ENCODE measurements at places on chromosomes 2 and 18. TPM values are rescaled to one million over a fixed set of nuclear protein-coding genes. Genes with fewer than 3 reads are reported as not detected.
A peak's percentile ranks its signal among the peaks of the same experiment; 100 is the strongest.

NEB gene
- total RNA-seq = 0.33 TPM

SERPINB11 gene
- total RNA-seq = not detected

LIMS4 gene
- total RNA-seq = 0.16 TPM

CNTNAP5 gene
- not detected for total RNA-seq

KCNK3 gene
- not detected for total RNA-seq

LIMS3 gene
- total RNA-seq = 0.18 TPM

TTN gene
- total RNA-seq = 1.6 TPM

CYBRD1 gene
- total RNA-seq = 1.4 TPM

DHRS9 gene
- total RNA-seq = 4.1 TPM

GKN2 gene
- total RNA-seq = not detected

CHST10 gene
- total RNA-seq = 6.2 TPM

SP140 gene
- 84.2 TPM for total RNA-seq

TXNDC2 gene
- not detected for total RNA-seq

DNA sequence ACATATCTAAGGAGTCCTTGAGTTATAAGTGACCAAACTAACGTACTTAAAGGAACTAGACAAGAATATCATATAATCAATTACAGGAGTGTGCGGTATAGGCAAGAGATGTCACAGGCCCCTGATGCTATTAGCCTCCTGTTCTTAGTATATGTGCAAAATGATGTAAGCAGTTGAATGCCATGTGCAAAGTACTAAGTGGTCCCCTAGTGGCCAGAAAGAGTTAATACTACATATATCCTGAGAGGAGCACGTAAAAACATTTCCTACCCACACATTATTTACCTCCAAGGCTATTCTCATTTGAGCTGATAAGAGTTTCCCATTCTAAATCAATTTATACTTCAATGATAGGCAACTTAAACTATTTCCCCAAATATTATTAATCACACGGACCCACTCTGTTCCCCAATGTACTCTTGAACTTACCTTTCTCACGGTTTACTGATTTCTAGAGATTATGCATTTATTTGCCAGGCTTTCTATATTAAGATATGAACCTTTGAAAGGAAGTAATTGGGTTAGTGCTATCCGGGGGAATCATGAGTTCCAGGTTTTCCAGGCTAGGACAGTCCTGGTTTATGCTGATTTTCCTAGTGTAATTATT is 158.0 kb upstream of the KLHL14 start:
- DNase-seq = no peak

DNA sequence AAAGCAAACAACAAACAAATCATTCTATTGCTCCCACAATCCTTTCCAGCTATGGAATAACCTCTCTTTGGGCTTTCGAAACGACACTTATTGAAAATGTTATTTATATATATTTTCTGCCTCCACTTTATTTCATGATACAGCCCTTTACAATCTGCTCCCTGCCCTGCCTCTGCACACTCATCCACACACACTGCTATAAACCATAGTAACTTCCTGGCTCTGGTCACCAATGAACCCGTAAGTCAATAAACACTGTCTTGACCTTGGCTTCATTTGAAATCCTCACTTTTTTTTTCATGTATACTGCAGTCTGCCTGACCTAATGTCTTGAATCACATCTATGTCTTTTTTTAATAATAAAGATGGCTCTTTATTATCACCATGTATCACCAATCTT is 161.5 kb downstream of the SLC39A10 start:
- no peak for DNase-seq

DNA sequence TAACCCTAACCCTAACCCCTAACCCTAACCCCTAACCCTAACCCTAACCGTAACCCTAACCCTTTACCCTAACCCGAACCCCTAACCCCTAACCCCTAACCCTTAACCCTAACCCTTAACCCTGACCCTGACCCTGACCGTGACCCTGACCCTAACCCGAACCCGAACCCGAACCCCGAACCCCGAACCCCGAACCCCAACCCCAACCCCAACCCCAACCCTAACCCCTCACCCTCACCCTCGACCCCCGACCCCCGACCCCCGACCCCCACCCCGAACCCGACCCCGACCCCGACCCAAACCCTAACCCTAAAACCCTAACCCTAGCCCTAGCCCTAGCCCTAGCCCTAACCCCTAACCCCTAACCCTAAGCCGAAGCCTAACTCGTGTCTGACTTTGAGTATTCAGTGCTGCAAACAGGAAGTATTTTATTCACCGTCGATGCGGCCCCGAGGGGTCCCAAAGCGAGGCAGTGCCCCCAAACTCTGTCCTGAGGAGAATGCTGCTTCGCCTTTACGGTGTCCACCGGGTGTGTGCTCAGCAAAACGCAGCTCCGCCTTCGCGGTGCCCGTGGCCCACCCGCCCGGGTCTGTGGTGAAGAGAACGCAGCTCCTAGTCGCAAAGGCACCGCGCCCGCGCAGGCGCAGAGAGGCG is 36.0 kb downstream of the FAM110C start:
- peak; percentile 30 for DNase-seq

DNA sequence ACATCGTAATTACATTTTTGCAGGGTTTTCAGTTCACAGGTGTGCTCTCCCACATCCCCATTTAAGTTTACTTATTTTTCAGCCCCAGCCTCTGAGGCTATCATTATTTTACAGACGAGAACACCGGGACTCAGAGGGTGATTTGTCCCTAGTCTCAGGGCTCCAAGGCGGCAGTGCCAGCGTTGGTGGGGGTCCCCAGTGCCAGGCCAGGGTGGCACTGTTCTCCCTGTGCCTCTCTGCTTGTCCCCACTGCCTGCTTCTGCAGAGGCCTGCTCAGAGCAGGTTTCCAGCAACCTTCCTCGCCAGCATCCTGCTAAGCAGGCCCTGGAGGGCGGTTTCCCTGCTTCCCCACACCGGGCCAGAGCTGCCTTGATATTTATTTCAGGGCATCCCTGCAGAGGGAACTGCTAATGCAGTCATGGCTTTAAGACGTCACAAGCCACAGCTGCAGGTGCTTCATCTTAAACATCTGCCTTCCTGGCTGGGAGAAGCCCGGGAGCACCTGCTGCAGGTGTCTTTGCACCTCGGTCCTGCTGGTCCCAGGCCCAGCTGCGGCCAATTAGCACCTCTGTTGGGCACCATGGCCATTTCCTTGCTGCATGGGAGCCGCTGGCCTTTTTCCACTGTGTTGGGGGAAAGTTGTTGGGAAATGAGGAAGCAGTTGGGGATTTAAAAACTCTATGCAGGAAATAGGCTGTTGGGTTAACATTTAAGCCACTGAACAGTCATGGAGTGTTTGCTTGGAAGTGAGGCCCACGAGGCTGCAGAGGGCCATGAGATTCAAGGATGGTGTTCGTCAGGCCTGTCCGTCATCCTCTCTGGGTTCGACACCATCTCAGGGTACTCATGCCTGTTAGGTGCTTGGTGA is 22.8 kb downstream of the HPCAL1 start:
- no peak for DNase-seq

GRCh38 chr2:114049826-114050225 is 159.9 kb downstream of the ACTR3 start:
- DNase-seq = no peak

DNA sequence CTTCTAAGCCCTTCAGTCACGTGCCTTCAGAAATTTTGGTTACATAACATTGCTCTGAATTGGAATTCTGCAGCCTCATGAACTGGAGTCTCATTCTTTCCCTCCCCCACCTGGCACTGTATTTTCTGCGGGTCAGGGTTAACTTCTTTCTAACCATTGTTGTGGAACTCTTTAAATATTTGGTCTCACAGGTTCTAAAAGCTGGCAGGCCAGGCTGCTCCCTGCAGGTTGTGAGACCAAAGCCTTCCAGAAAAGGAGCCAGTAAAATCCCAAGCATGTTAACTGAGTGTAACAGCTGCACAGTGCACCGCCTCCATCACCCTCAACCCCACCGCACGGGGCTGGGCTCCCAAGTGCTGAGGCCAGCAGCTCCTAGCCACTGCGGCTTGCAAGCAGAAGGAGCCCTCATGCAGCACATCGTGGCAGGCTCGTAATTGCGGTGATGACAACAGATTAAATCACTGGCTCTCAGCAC is 174.1 kb upstream of the ALPP start:
- no peak for DNase-seq

GRCh38 chr2:100853909-100854810 is 34.2 kb downstream of the NPAS2 start:
- no peak for DNase-seq

DNA sequence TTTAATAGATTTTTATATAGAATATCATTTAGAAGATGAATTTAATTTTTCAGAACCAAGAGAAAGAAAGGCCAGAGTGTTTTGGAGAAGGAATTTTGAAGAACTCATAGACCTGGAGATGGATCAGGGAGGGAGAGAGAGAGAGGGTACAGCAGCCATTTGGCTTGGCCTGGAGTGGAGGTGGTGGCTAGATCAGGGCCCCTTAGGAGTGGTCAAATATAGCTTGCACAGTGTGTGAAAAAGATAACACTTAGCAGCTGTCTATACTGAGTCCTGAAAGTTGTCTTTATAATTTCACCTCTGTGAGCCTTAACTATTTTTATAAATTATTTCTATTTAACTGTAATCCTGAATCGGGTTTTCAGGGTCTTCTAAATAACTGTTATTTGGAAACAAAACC is 38.8 kb upstream of the ACYP2 start:
- no peak for DNase-seq

DNA sequence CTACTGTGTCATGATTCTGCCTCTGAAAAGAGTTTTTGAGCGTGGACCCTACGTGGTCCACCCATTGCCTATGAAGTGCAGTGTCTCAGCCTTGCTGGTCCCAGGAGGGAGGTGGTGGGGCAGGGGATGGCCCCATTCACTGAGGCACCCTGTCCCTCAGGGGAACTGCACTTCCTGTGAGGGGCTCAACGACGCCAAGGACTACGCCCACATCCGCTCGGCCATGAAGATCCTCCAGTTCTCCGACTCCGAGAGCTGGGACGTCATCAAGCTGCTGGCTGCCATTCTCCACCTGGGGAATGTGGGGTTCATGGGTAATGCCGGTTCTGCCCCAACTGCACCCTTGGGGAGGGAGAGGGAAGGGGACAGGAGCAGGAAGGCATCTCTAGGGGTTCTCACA is 42.5 kb downstream of the MYO7B start:
- no peak for DNase-seq

- DNase-seq = no peak
Measured at GRCh38 chr2:237888389-237888788, 29.0 kb downstream of the RAMP1 start.

DNA sequence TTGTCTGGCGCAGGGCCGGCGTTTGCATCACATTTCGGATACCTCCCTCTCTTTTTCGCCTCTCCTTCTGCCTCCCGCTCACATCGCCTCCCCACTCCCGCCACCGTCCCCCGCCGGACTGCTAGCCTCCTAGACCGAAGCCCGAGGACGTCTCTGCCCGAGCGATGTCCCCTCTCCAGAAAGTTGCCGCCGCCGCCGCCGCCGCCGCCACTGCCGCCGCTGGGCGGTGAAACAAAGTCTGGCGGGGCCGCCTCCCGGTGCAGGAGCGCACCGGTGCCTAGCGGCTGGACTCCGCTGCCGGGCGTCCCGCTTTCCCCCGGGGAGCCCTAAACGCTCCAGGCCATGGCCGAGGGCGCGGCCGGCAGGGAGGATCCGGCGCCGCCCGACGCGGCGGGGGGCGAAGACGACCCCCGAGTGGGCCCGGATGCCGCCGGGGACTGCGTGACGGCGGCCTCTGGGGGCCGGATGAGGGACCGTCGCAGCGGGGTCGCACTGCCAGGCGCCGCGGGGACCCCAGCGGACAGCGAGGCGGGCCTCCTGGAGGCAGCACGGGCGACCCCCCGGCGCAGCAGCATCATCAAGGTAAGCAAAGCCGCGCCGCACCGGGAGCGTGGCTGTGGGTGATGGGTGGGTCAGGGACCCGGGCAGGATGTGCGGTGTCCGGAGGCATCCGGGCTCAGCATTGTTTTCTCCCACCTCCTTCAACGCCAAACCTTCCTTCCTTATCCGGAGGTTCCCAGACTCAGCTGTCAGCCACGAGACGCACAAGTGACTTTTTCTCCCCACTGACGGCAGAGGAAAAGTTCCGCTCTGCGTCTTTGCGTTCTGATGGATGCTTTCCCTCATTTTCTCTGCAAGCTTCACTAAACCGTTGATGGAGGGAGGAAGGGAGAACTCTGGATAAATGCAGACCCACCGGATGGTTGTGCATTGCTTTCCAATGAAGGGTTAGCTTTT is 643 bp downstream of the PLCL1 start:
- peak; percentile 64 for DNase-seq

DNA sequence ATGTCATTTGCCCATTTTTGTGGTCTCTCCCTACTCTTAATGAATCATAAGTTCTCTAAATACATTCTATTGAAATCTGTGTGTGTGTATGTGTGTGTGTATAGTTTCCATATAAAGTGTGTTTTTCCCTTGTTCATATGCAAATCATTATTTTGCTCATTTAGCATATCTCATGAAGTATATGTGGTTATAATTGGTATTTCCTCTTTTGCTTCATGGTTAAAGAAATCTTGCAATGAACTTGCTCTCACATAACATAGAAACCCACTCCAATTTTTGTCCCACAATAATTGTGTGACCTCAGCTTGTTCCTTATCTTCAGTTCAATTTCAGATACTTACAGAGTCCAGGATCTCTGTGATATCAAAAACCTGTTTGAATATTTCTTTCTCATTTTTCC is 1.2 kb downstream of the CPO start:
- DNase-seq = no peak

DNA sequence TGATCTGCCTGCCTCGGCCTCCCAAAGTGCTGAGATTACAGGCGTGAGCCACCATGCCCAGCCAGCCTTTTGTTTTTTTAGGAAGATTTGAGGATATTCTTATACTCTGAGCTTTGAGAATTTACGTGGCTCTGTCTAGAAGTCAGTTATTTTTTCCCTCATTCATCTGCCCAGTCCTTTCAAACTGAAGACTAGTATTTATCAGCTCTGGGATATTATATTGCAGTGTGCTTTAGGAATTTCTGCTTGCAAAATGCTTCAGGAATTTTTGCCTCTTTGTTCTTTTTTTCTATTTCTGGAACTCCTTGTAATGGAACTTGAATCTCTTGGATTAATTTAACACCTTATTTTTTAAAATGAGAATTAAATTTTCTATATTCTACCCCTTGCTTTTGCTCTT is 22.6 kb downstream of the ACSL3 start:
- no peak for DNase-seq

DNA sequence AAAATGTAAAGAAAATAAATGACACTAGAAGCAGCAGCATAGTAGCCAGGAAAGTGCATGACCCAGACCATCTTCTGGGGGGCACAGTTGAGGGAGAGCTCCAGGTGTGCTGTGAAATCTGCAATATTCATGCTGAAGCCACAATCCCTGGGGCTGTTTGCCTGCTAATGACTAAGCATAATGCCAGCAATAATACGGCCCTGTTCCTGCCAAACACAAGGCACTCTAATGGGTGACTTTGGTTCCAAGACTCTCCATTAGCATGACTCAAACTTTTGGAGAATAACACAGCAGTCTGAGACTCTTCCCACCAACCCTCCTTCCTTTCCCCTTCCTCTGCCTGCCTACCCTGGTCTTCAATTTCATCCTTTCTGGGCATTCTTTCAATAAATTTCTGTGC is 77.9 kb upstream of the DOCK10 start:
- no peak for DNase-seq

- no peak for DNase-seq
Measured at GRCh38 chr2:19187323-19188020, 171.0 kb downstream of the OSR1 start.

GRCh38 chr18:74803769-74804168 is 206.1 kb downstream of the ZNF407 start:
- DNase-seq = no peak
